ENCODE measurements at places on chromosomes 6 and 20.
A peak's percentile ranks its signal among the peaks of the same experiment; 100 is the strongest.

DNA sequence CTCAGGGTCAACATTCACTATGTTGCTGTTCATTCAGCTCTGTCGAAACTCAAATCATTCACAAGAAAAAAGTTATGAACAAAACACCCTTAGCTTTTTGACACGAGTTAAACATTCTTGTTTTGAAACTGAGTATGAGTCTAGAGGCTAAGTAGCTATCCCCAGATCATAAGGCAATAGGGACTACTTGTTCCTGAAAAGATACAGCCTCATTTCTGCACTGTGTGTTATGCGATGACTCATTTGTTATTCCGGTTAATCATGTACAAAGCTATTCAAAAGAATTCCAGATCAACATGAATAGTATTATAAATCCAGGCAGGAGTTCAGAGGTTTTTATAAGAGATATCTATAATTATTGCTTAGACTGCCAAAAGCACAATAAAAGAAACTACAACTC lies 908.0 kb downstream of the QKI start:
- no peak for DNase-seq

GRCh38 chr20:9499126-9499899 lies 15.1 kb upstream of the LAMP5 start:
- no peak for DNase-seq

- DNase-seq: no peak
These were observed 184.4 kb downstream of the GJA10 start for GRCh38 chr6:90078513-90079289.

DNA sequence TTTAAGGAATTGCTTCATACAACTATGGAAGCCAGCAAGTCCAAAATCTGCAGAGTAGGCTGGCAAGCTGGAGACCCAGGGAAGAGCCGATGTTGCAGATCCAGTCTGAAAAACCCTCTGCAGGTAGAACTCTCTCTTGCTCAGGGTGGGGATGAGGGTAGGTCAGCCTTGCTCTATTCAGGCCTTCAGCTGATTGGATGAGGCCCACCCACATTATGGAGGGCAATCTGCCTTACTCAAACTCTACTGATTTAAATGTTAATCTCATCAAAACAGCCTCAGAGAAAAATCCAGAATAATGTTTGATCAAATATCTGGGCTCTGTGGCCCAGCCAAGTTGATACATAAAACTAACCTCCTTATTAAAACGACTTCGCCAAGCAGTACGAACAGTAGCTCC lies 29.7 kb upstream of the RNF24 start:
- no peak for DNase-seq

DNA sequence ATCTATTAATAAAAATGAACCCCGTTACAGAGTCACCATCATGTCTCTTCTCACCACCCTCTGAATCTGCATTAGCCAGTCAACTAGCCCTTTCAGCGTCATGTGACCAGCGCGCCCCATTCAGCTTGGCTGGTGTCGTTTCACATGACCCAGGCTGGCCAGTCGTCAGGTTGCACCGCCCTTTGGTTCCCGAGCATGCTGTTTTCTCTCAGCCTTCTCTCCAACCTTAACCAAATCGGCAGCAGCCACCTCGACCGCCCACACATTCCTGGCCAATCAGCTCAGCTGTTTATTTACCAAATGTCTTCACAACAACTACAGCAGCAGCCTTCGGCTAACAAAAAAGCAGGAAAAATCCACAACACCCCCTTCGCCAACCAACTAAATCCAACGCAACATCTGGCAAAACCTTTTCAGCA lies 5.6 kb downstream of the SRSF3 start:
- peak; percentile 35 for DNase-seq

GRCh38 chr6:87724983-87725811 lies 23.2 kb upstream of the AKIRIN2 start:
- DNase-seq: no peak
